ENCODE measurements at places on chromosomes 3 and 15.

DNA sequence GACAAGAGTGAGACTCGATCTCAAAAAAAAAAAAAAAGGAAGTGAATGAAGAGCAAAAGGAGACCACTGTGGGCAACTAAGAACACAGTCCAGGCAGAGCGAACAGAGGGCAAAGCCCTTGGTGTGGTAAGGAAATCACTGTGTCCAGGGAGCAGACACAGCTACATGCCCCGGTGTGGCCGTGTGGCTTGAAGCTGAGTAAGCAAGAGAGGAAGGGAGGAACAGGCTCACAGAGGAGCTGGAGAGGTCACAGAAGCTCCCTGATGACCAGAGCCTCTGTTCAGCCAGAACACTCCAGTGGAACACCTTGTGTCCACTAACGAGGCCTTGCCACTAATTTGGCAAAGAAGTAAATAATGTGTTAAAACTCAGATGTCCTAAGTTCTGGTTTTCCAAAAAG lies 60.6 kb upstream of the GATA2 start:
- DNase-seq, result no peak

DNA sequence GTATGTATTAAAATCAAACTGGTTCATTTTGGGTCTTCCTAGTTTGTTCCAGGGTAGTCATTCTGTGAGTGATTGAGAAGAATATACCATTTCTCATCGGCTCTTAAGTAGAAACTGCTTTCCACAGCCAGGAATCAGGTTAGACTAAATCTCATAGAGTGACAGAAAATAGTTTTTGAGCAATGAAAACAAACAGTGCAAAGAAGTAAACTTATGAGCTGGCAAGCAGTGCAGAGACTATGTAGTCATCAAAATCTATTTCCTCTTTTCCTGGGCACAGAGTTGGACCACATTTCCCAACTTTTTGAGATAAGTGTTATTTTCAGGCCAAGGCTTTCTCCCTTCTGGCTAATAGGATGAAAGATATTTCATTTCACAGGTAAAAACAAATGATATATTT lies 66.5 kb downstream of the UBE3A start:
- DNase-seq, result no peak

- DNase-seq, result no peak
These were observed 7.8 kb downstream of the DNASE1L3 start for GRCh38 chr3:58202917-58203360.

DNA sequence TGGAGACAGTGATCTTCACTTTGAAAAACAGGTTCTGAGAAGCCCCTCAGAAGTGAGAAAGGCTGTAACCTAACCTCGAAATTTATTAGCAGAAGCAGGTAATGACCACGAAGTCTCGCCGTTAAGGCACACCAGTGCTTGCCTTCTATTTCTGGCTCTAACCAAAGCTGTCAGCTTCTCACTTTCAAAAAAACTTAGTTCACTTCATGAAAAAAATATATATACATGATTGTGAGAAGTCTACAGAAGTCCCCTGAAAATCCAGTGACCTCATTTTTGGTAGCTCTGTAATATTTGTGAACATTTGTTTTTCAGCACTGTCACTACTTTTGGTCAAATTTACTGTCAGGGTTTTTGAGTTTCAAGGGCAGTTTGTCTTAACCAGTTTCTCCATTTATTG lies 19.1 kb upstream of the AKAP13 start:
- DNase-seq, result no peak

GRCh38 chr3:38016410-38016809 lies 13.0 kb downstream of the PLCD1 start:
- DNase-seq, result no peak

GRCh38 chr3:21109056-21109455 lies 642.0 kb downstream of the ZNF385D start:
- no peak for DNase-seq

GRCh38 chr15:75799190-75799589 lies 44.1 kb upstream of the UBE2Q2 start:
- DNase-seq, result no peak

DNA sequence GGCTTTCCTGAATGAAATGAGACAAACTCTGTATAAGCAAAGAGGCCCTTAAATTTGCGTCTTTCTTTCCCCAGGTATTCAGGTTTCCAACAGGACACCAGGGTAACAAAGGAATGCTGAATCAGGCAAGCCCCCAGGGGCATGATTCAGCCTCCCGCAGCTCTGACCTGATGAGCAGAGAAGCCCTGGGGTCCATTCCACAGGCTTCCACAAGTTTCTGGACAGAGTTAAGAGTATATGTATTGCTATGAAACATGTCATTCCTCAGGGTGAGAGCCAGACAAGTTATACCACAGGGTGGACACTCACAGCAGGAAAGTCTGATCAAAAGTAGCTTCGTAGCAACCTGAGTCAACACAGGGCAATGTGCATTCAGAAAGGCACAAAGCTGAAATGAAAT lies 68.1 kb upstream of the CTNNB1 start:
- no peak for DNase-seq

- DNase-seq, result no peak
These were observed 144.6 kb downstream of the LPP start for GRCh38 chr3:188298585-188298984.

GRCh38 chr15:65303687-65304380 lies 643 bp upstream of the RNU5B-1 start:
- DNase-seq, result peak; percentile 47

DNA sequence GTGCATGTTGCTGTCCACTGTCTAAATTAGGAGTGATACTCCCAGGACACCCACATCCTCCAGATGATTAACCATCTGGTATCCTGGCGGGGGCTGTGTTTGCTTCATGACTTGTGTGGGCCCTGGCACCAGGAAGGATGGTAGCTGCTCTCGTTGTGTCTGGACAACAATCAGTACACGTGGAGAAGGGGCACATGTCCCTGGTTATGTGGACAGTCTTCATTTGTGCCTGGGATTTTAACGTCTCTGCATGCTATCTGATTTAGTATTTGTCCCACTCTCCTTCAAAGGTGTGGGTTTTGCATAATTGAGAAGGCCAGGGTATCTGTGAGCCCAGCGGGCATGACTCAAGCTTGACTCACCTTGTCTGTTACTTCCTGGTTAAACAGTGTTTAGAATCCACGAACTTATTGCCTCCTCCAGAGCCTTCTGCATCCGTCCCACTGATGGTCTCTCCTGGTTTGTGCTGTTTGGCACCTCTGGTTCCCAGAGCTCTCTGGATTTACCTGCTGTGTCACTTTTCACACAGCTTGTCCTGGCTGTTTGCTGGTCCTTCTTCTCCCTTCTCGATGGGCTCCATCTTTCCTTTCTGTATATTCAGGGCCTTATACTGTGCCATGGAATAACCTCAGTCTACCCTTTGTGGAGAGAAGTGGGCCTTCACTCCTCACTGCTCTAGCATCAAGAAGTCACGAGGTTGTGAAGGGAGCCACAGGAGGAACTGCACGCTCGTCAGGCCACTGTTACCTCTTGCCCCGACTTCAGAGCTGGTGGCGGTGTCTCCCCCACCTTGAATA lies 32.5 kb downstream of the ARNT2 start:
- DNase-seq, result no peak

- no peak for DNase-seq
These were observed 824.2 kb downstream of the AGBL1 start for GRCh38 chr15:86903642-86904421.

- no peak for DNase-seq
These were observed 145.1 kb downstream of the NFKBIZ start for GRCh38 chr3:101994386-101994785.

GRCh38 chr15:51841406-51842040 lies 12.1 kb downstream of the TMOD3 start:
- DNase-seq, result no peak

DNA sequence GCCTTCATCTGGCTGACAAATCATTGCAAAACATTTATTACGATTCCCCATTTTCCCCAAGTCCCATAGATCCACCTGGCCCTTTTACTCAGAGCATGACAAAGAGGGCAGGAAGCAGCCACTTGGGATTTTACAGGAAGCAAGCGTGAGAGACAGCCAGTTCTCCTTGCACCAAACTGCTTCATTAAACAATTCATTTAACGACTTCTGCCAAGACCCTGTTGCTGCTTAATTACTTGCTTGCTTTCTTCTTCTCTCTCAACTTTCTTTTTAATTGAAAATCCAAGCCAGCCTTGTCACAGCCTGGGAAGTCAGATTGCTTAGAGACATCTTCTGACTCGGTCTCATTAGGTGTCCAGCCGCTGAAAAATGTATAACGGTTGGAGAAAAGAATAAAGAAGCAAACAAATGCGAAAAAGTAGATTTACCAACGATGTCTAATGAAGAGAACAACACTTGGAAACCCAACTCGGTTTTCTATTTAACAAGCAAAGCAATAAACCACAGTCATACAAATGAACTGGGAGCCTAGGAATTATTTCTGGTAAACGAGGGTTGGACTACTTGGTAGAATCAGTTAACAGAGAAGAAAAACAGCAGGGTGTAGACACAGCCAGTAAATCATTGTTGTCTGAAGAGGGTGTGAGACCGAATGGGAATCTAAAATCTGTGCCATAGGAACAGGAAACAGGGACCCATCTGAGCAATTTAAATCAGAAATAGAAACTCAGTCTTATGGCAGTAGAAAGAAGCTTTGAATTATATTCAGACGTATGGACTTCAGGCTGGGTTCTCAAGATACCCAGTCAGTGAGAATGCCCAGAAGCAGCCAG lies 298.3 kb downstream of the LRRC3B start:
- no peak for DNase-seq

DNA sequence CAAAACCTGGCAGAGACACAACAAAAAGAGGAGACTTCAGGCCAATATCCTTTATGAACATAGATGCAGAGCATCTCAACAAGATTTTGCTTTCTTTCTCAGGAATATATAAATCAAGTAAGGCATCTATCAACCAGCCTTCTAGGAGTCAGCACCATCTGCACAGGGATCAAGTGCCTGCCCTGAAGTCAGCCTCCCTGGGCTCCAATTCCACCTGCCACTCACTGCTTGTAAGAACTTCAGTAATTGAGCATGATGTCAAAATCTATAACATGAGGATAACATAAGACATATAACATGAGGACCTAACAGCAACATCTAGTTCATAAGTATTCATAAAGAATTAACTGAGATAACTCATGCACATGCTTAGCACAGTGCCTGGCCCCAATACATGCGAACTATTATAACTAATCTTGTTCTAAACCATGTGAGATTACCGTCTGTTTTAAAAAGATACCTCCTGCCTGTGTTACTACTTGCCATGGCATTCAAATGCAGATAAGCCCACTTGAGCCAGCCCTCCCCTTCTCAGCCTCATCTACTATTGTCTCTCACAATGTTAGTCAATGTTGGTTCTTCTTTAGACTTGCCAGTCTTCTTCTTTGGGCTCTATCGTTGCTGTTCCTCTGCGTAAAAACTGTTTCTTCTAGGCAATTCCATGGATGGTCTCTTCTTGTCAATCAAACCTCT lies 91.6 kb downstream of the PLD1 start:
- no peak for DNase-seq

DNA sequence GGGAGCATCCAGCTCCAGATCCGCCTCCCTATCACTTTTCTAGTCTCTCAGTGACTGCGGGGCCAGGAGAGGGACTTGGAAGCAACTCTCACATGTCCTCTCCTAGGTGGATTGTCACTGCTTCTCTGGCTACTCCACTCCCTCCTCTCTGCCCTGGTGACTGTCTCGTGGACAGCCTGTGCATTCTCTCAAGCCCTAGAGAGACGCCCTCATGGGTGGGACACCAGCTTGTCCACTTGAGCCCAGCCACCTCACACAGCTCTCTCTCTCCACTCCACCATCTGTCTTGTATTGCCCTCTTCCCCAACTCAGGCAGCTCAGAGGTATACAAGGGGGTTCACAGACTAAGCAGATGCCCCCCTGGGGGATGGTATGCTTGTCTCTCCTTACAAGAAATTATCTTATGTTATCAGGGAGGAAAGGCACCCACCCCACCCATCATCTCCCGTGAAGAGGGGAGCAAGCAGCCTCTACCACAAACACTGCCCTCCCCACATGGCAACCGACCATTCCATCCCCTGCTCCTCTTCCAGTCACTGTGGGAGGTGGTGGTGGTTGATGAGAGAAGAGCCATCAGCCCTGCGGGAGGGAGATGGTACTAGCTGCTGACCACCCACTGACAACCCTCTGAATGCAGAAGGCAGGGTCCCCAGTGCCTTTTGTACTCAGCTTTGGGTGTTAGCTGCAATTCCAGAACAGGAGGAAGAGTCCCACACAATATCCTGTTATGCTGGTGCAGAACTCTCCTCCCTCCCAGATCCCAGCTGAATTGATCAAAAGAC lies 15.5 kb upstream of the LOXL1 start:
- DNase-seq, result no peak

GRCh38 chr15:27826411-27826810 lies 272.7 kb downstream of the OCA2 start:
- no peak for DNase-seq

- DNase-seq, result no peak
These were observed 37.9 kb downstream of the UBR1 start for GRCh38 chr15:43067717-43068461.

DNA sequence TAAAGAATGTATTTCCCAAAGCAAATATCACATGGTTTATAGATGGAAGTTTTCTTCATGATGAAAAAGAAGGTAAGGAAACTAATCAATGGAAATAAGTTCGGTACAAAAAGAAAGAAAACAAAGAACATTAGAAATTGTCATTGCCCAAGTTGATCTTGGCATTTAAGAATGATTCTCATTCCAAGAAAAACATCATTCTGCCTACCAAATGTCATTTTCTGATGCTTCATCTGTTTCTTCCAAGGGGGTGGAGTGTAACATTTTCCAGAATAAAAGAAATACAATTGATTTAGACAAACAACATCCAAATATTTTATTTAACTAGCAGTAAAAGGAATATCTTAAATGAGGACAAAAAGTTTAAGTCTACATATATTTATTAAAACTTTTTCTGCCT lies 3.0 kb upstream of the ZBED2 start:
- DNase-seq, result no peak

DNA sequence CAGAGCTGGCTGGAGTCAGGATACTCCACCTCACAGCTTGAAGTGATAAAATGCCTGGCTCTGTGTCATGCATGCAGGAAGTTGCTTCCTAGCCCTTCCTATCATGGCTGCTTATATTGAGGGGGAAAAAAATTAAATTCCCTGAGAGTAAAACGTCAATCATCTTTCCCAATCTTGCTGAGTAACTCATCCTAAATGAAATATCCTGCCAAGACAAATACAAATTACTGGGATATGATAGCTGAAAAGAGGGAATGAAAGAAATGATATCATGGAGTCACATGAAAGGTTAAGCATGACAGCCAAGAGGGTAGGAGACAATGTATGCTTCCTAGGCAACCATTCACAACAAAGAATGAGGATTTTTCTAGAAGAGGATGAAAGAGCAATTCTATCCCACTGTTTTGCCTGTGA lies 110.6 kb downstream of the ABI3BP start:
- DNase-seq, result no peak
